T-helper 1 cell (primary cell): ENCODE measurements at places on chromosomes 2 and 18.

DNA sequence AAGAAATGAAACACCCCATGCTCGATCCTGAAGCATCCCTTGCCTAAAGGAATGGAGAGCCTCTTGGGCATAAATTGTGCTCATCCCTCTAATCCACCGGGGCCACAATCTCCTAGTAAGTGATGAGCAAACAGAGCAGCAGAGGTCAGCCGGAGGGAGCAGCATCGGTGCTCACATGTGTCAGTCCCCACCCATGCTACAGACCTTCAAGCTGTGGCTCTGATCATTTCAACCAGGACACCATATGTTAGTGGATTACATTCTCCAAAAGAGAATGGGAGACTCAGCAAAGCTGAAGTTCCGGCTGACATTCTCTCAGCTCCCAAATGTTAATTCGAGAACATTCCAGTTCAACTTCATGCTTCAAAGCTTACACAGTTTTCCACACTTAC is 75.6 kb downstream of the AAK1 start:
- DNase-seq: no peak

- DNase-seq: no peak
Measured at GRCh38 chr2:28915939-28916338, 21.5 kb downstream of the WDR43 start.

- no peak for DNase-seq
Measured at GRCh38 chr2:60872510-60872928, 8.9 kb upstream of the REL start.

DNA sequence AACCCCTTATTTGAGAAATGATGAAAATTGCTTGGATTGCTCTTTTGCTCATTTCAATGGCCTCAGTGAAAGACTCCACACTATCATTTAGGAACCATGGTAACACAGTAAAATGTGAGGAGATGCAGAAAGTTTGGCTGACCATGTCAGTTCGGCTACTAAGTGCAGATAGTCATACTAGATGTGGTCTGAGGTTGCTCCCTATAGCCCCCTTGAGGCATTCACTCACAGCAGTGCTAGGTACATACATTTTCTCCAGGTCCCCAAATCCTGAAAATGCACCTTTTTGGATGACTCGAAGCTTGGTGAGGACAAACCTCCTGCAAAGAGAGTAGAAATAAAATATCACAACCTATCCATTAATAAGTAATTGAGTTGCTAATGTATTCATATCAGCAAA is 86.3 kb downstream of the FSHR start:
- no peak for DNase-seq

- no peak for DNase-seq
Measured at GRCh38 chr18:59502274-59503175, 143.5 kb upstream of the LMAN1 start.

DNA sequence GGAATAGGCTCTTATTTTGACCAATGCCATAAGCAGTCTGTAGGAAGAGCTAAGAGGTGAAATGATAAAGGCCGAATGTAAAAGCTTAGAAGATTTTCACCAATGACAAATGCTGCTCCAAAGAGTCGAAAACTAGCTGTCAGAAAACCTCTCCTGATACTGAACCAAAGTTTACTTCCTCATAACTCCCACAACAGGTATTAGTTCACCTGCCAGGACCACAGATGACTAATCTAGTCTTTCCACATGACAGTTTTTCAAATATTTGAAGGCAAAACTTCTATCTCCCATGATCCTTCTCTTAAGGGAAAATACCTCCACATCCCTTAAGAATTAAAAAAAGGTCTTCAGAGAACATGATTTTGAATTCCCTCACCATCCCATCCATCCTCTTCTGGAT is 473.2 kb upstream of the SPHKAP start:
- DNase-seq: no peak

- DNase-seq: no peak
Measured at GRCh38 chr2:34011684-34012083, 412.6 kb upstream of the FAM98A start.

DNA sequence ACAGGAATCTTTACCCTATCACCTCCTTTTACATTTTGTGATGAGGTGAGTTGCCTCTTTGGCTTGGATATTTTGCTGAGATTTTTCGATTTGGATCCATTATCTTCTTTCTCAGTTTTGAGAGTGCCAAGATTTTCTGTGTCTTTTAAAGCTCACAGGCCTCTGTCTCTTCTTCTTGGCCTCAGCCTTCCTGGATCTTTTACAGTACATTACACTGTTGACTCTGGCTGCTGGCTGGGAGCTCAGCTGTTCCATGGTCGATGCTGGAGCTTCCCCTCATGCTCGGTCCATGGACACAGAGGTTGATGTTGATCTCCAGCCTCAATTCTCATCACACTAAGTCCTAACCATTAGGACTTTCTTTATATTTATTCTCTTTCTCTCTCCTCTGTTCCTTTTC is 332.8 kb upstream of the UBE2E3 start:
- no peak for DNase-seq

DNA sequence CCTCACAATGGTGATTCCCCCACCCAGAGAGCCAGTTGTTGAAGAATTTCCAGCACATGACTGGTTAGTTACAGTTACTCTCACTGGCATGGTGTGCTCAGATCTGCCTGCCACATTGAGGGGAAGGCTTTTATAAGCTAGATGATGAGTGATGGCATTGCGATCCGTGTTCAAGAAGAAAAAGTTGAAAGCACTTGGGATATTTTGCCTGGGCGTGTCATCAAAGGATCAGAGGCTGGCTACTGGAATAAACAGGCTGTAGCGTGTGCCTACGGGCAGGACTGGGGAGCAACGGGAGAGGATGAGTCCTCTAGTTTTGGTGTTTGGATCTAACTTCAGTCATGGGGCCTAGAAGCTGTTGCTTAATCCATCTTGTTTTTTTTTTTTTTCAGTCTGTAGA is 175.0 kb downstream of the SETBP1 start:
- no peak for DNase-seq

- no peak for DNase-seq
Measured at GRCh38 chr2:200665626-200666453, 80.0 kb downstream of the AOX1 start.

DNA sequence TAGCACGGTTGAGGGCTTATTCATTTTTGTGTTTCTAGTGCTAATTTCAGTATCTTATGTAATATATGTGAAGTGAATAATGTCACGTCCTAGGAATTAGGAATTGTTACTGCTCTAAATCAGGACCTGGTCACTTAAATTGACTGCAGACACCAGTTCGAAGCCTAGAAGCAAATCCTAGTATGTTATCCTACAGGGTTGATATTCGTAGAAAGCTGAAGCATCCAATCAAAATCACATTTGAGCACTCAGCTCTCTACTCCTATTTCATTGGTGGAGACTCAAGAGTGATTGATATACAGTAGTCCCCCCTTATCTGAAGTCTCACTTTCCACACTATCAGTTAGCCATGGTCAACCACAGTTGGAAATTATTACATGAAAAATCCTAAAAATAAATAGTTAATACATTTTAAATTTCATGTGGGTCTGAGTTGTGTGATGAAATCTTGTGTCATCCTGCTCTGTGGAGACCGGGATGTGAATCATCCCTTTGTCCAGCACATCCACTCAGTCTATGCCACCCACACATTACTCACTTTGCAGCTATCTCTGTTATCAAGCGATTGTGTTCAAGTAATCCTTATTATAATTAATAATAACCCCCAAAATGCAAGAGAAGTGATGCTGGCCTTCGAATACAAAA is 35.2 kb upstream of the SCN9A start:
- DNase-seq: no peak

GRCh38 chr18:25853691-25854433 is 236.6 kb downstream of the SS18 start:
- DNase-seq: no peak

GRCh38 chr2:68279691-68280090 is 27.4 kb upstream of the PPP3R1 start:
- DNase-seq: no peak
